Activated CD8-positive, alpha-beta memory T cell treated with anti-CD3 and anti-CD28 coated beads, Interleukin-2, amount 50 U/mL, for 4 hours (primary cell): ENCODE measurements at places on chromosomes 6 and 20.

DNA sequence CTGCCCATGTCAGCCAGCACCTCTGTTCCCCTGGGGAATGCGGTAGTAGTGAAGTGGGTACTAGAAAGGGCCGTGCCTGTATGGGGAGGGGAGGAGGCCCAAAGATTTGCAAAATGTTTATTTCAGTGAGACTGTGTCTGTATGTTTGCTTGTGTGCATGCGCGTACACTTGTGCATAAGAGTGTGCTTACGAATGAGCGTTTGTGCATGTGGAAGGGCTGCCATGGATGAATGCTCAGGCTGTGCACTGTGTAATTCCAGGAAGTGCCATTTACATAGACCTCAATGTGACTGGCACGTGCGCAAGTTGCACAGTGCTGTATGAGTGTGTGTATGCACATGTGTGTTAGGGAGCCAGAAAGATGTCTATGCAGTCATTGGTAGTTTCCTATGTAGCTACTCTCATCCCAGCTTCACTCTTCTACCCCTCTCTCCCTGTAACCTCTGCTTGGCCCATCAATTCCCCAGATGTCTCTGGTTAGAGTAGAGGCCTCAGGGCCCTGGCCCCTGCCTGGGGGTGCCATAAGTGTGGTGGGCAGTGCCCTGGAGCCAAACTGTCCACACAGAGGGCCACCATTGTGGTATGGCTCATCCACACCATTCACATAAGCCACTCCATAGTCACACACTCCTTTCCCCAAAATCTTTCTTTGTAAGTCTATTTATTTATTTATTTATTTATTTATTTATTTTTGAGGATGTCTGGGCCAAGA lies 26.8 kb upstream of the SLC22A7 start:
- no peak for DNase-seq

- no peak for DNase-seq
Observed at GRCh38 chr6:147738516-147739162, 230.1 kb downstream of the SAMD5 start.

DNA sequence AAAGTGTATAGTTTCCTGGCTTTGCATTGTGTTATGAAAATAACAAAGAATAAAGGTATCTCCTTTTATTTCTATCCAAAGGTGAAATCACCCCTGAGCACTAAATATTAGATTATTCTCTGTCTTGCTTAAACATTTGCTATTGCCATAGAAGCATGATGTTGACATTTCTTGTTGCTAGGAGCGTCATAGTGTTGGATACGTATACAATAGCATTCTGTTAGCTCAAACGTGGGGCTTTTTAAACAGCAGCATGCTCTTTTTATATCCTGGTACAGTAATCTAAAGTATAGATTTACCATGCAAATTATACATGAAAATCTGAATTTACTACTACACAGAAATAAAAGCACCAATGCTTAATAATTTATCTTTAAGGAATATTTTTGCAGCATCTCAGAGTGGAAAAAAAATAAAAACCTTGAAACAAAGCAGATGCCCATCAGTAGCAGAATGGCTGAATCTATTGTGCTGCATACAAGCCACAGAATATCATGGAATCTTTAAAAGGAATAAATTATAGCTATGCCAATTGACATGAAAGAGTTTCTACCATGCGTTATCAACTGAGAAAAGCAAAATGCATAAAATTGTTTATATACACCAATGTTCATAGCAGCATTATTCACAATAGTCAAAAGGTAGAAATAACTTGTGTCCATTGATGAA lies 9.6 kb upstream of the HSF2 start:
- no peak for DNase-seq

GRCh38 chr6:22612236-22612635 lies 42.9 kb downstream of the HDGFL1 start:
- no peak for DNase-seq

- no peak for DNase-seq
Observed at GRCh38 chr6:35449287-35449881, 2.8 kb upstream of the FANCE start.

GRCh38 chr20:24314053-24314452 lies 155.4 kb upstream of the SYNDIG1 start:
- no peak for DNase-seq

DNA sequence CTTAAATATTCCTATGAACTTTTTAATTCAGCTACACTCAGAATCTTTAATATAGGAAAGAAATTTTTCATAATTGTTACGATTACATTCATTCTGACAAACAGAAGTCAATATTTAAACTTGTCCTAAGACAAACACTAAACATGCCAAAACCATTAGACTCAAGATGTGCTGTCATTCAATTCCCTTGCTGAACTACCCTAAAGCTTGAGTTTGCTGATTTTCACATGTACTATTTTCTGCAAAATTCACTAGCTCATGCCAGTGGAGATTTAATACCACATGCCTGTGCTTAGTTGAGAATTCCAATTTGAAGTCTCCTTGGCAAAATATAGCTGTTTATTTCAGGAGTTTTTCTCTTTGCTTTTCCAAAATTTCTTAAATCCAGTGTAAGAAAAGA lies 448.0 kb downstream of the COL12A1 start:
- no peak for DNase-seq

- DNase-seq: no peak
Observed at GRCh38 chr6:87772597-87773530, 70.8 kb upstream of the AKIRIN2 start.

- DNase-seq: no peak
Observed at GRCh38 chr6:1855890-1856289, 246.2 kb downstream of the FOXC1 start.

DNA sequence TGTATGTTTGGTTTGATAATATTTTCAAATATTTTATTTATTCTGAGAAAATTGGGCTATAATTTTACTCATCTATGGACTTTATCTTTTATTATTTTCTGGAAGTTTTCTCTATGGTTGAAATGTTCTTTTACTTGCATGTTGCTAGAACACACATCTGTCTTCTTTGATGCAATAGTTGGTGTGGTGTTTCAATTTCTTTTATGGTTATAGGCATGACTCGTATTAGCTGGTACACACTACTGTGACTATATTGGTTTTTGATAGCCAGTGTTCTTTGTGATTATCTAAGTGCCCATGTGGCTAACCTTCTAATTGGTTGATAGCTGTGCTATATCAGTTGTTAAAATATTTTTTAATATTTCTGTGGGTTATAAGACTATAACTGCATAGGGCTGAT lies 1343.3 kb upstream of the GJE1 start:
- no peak for DNase-seq

GRCh38 chr6:107235007-107235406 lies 119.7 kb upstream of the BEND3 start:
- no peak for DNase-seq

GRCh38 chr20:63344616-63345327 lies 16.4 kb downstream of the CHRNA4 start:
- DNase-seq: no peak
